Activated naive CD4-positive, alpha-beta T cell treated with anti-CD3 and anti-CD28 coated beads, Interleukin-2, amount 10 ng/mL, durations not matched to agents 5 hours and 36 hours (primary cell): ENCODE measurements at places on chromosomes 4 and X. TPM values are rescaled to one million over a fixed set of nuclear protein-coding genes. Genes with fewer than 3 reads are reported as not detected.

STPG2 gene
- total RNA-seq: not detected

ZBED1 gene
- total RNA-seq: 34.9 TPM

NAP1L5 gene
- total RNA-seq: 3.3 TPM

PRSS12 gene
- not detected for total RNA-seq
